EL (cell line): ENCODE measurements at places on chromosomes 2 and 18.

DNA sequence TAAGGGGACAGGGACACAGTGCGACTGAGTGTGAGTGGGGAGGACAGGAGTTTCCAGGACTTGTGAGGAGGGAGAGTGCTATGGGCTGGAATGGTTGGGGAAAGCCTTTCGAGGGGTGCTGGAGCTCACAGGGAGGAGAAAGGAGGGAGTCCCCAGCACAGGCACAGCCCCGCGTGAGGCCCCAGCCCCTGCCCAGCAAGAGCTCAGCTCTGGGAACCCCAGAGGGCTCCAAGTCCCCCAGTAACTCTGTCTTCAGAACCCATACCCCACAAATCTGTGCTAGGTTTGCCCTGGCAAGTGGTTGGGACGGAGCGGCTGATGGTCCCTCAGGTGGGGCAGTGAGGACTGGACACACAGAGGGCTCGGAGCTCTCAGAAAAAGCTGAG is 75.4 kb downstream of the SFXN5 start:
- DNase-seq, result no peak

DNA sequence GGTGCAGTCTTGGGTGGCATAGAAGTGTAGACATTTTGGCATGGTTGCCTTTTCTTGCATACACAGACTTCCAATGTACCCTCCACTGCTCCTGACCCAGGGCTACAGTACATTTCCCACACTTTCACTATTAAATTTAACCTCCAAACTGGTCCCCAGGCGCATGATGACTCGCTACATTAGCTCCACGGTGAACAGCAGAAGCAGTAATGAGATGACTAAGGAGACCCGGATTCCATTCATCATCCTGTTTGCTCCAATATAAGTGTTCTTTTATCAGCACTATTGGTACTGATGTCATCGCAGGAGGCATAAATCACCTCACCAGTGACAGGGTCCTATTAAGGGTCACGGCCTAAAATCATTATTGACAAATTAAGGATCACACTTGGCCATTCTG is 316.5 kb downstream of the EN1 start:
- DNase-seq, result peak; percentile 2

DNA sequence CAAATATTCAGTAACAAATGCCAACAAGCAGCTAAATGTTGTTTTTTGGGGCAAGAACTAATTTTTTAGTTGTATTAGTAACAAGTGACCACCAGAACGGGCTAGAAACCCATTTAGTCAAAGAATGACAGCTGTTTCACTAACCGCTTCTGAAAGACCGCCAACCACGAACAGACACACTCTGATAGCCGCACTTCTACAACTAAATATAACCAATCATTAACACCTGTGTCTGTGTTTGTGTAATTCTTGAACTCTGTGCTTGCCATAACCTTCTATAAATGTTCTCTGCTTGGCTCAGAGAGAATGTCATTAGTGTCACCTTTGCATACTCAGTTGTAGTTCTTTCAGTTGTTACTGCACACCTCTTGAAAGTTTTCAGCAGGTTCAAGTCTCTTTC is 526.3 kb upstream of the LRRTM1 start:
- DNase-seq, result no peak

- no peak for DNase-seq
Measured at GRCh38 chr2:140698636-140699035, 1432.2 kb downstream of the LRP1B start.

DNA sequence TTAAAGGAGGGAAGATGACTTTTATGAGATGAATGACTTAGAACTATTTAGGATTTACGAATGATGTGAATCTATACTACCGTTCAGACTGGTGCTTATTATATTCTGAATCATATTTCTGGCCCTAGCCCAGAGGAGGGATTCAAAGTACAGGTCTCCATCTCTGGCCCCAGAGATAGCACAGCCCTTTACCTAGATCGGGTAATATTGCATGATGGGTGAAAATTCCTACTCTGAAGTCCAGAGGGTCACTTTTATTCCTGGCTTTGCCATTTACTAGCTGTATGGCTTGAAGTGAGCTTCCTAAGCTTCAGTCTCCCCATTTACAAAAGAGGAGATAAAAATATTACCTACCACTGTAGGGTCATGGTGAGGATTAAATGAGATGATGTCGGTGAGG is 135.8 kb upstream of the OSR1 start:
- DNase-seq, result no peak

GRCh38 chr18:36672437-36673344 is 156.1 kb downstream of the TPGS2 start:
- no peak for DNase-seq

- no peak for DNase-seq
Measured at GRCh38 chr18:65706646-65707045, 44.2 kb upstream of the CDH7 start.

- no peak for DNase-seq
Measured at GRCh38 chr18:25055076-25055475, 296.9 kb downstream of the ZNF521 start.

DNA sequence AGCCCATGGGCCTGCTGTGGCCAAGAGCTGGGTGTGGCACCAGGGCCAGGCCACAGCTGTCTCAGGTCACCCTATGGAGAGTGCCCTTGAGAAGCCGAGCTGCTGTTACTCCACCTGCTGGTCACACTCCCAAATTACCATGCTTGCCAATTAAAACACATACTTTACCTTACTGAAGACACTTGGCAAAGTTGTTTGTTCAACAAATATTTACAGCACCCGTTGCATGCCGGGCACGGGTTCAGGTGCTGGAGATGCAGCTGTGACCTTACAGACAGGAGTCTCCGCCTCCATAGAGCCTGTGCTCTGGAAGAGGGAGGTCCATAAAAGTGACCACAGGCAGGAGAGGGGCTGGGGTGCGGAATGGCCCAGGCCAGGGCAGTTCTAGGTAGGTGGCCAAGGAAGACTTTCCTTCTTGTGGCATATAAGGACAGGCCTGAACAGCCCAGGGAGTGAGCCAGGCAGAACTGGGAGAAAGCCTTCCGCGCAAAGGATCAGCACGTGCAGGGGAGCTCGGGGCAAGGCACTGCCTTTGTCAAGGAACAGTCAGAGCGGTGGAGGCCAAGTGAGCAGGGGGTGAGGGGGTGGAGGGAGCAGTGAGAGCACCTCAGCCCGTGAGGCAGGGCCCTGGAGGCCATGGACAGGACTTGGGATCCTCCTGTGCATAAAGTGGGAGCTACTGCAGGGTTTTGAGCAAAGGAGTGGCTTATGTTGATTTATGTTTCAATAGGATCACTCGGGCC is 23.6 kb upstream of the RBM44 start:
- peak; percentile 53 for DNase-seq

DNA sequence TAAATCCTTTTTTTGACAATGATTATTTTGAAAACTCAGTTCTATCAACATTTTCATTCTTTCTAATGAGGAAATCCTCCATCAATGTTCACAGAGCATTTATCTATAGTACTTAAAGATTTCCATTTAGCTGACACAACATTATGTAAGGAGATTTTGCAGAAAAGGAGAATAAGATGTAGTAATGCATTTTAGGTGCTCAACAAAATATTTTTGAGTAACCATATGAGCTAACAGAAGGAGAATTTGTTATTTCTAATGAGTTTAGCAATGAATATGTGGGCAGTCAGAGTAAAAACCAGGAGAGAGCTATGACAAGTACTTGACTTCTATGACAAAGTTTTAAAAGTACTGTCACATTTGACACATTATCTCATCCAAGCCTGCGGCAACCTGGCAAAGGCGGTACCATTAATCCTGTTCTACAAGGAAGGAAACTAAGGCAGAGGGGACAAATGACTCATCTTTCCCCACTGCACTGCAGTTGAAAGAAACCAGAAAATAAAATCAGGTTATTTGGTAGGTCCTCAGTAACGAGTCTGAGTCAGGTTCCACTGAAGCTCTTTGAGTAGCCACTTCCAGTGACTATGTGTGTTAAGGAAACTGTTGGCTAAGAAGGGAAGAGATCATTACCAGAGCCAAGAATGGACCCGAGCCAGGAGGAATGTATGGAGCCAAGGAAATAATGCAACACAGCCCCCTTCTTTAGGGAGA is 134.1 kb upstream of the ITGB6 start:
- peak; percentile 34 for DNase-seq

DNA sequence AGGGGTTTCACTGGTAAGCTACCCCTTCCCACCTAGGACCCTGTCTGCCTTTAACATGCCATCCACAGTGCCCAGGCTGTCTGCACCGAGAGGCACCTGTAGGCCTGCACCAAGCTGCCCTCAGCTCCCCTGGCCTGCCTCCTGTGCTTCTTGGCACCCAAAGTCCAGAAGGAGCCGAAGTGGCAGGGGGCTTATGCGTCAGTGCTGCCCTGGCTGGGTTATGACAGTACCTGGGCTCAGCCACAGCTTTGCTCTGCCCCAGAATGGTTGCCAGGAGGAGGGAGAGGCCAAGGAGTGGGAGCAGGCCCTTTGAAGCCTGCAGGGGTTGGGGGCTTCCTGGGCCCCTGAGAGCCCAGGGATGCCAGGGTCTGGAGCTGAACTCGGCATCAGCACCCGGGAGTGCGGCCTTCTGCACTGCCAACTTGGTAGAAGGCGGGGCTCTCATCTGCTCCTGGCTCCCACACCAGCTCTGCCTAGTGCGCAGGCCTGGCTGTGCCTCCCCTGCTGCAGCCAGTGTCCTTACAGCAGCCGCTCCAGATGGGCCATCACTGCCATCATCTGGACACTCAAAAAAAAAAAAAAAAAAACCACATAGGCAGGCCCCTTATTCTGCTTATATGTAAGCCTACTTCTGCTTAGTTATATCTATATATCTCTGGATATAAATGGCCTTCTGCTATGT is 155.4 kb downstream of the THSD7B start:
- DNase-seq, result no peak

DNA sequence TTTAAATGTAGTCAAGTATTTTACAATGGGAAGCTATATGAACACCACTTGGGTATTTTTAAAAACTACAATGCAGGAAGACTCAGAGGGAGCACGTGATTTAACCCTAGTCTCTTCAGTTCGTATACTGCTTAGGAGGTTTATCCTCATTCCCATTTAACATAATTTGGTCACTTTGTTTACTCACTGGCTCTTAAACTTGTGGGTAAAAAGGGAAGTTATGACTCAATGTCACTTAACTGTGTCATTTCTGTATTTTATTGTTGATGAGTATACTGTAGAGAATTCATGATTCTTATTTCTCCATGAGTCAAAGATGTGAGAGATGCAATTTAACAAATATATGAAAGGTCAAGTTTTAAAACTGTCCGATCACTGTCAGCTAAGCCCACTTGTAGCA is 48.2 kb downstream of the SLC66A3 start:
- DNase-seq, result peak; percentile 81

GRCh38 chr2:234963773-234964615 is 12.2 kb downstream of the SH3BP4 start:
- DNase-seq, result peak; percentile 66

DNA sequence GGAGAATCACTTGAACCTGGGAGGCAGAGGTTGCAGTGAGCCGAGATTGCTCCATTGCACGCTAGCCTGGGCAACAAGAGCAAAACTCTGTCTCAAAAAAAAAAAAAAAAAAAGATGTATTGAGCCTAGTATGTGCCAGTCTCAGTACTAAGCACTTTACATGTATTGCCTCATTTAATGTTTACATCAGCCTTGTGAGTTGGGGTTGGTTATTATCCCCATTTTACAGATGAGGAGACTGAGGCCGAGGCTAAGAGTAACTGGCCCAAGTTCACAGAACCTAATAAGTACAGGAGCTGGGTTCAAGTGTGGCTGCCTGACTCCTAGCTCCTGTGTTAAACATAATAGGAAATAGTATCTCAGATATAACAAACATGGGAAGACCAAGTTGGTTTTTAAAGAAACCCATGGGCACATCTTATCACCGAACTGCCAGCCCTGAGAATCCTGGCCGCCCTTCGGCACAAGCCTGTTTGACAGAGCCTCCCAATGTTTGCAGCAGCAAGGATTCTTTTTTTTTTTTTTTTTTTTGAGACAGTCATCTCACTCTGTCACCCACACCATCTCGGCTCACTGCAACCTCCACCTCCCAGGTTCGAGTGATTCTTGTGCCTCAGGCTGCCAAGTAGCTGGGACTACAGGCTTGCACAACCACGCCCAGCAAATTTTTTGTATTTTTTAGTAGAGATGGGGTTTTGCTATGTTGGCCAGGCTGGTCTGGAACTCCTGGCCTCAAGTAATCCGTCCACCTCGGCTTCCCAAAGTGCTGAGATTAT is 24.2 kb upstream of the GMPPA start:
- DNase-seq, result no peak

GRCh38 chr2:24820175-24820513 is 26.9 kb downstream of the CENPO start:
- no peak for DNase-seq

- DNase-seq, result no peak
Measured at GRCh38 chr2:54077088-54077900, 38.1 kb upstream of the ACYP2 start.

GRCh38 chr2:174778085-174778981 is 14.1 kb upstream of the CHRNA1 start:
- DNase-seq, result peak; percentile 98

GRCh38 chr2:175580652-175581051 is 399.1 kb upstream of the ATP5MC3 start:
- DNase-seq, result no peak

GRCh38 chr2:172909454-172909853 is 166.2 kb upstream of the MAP3K20 start:
- no peak for DNase-seq

GRCh38 chr18:22210311-22210754 is 40.9 kb downstream of the GATA6 start:
- DNase-seq, result no peak

- DNase-seq, result no peak
Measured at GRCh38 chr2:226300196-226300886, 499.3 kb downstream of the IRS1 start.

DNA sequence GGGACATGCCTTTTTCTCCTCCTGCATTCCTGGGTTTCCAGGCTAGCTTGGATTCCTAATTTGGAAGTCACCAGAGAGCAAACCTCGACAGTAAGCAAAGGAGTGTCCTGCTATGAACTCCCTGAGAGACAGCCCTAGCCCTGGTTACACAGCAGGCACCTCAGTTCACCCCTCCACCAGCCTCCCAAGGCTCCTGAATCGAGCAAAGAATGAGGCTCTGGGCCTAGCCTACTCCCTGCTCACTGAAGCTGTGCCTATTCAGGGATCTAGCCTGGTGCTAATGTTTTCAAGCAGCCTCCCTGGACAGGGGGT is 66.7 kb upstream of the RMDN2 start:
- peak; percentile 76 for DNase-seq

GRCh38 chr2:102032368-102033030 is 40.7 kb downstream of the IL1R2 start:
- DNase-seq, result no peak

GRCh38 chr2:8638327-8638726 is 43.5 kb upstream of the ID2 start:
- DNase-seq, result no peak

DNA sequence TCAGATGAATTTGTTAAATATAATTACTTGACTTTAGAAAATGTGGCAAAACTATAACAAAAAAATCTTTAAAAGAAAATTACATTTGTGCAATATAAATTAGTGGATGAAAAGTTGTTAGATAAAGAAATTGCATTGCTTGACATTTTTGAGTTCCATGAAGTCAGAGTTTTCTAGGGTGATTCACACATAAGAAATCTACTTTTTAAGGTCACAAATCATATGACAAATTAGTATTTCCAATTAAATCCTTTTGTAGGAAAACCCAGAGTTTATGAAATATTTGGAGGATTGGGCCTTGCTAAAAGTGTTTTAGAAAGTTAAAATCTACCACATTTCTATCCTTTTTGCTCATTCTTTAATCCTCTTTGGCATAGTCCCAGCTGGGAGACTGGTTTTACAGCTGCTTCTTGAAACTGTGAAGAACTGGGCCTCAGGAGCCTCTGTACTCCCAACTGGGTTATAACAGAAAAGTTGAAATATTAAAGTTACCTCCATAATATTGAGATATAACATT is 289.2 kb downstream of the LRRTM4 start:
- DNase-seq, result no peak
